CD8-positive, alpha-beta T cell (primary cell): ENCODE measurements at places on chromosomes 4 and X.

DNA sequence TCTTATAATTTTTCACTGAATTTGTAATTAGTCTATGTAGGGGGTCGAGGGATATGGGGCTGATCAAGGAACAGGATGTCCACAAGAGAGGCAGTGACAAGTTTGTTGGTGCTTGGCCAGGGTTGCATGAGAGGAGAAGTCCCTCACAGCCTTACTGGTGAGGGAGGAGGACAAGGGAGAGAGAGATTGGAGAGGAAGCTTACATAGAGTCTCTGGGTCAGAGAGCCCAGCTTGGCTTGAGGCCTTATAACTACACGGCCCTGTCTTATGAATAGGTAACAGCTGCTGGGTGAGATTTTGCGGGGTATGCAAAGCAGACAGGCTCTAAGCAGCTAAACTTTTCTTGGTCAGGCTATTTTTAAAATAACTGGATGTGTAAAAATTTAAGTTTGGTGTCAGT lies 37.9 kb upstream of the OTUD4 start:
- no peak for DNase-seq

DNA sequence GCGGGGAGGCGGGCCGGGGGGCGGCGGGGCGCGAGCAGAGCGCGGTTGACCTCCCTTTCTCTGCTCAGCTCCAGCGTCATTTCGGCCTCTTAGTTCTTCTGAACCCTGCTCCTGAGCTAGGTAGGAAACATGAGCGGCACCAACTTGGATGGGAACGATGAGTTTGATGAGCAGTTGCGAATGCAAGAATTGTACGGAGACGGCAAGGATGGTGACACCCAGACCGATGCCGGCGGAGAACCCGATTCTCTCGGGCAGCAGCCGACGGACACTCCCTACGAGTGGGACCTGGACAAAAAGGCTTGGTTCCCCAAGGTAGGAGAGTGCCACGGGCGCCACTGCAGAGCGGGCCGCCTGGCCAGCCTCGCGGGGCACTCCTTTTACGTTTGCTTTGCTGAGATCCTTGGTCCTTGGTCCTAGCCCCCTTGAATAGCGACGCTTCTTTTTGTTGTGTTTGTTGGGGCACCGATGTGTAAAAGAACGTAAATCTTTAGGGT lies at the start of gene HTATSF1:
HTATSF1 (plus strand) TSS at position 37 of the 497 bp plus-strand sequence; CDS start at position 130, 93 bp downstream.
- DNase-seq, result no peak

DNA sequence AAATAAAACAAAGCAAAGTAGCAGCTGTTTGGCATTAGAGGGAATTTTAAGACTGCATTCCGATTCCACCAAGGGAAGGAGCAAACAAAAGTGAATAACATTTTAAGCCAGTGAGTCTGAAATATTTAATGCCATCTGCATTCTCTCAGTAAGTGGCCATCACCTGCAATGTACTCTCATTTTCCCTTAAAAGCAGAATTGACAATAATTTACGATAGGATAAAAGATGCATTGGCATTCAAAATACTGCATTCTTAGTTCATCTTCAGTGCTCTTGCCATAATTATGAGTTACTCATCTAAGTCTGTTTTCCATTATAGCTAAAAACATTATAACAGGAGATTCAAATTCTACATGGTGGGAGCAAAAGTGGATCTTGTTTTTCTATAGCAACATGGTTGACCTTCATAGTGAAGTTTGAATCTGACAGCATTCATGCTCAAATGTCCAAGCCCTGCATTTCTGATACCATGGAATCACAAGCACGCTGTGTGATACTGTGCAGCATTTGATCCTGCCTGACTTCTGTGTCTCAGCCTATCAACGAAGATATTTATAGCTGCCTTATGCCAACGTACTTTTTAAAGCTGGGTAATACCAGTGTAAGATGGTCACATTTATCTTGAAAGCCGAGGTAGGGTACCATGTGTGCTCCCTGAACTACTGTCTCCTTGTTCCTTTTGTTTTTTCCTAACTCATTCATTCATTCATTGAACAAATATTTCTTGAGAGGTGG lies 355.3 kb upstream of the IGFBP7 start:
- no peak for DNase-seq

GRCh38 chr4:148834804-148835631 lies 392.8 kb upstream of the NR3C2 start:
- DNase-seq, result no peak
